ENCODE measurements at places on chromosomes 1 and 21.

DNA sequence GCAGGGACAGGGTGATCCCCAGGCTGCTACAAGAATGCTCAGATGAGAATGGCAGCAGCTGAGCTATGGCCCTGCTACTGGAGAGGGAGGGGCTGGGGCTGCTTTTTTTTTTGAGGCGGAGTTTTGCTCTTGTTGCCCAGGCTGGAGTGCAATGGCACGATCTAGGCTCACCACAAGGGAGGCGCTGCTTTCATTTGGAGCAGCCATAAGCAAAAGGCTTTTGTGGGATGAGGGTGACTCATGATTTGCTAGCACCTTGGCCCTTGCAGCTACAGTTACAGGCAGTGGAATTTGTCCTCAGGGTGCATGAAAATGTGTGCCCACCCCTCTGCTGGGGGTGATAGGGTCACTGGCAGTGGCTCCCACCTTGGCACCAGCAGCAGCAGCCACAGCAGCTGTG, 32.4 kb upstream of the CYP4A22 start:
- no peak for DNase-seq

GRCh38 chr1:1957533-1957961, 38.5 kb upstream of the TMEM52 start:
- no peak for DNase-seq

DNA sequence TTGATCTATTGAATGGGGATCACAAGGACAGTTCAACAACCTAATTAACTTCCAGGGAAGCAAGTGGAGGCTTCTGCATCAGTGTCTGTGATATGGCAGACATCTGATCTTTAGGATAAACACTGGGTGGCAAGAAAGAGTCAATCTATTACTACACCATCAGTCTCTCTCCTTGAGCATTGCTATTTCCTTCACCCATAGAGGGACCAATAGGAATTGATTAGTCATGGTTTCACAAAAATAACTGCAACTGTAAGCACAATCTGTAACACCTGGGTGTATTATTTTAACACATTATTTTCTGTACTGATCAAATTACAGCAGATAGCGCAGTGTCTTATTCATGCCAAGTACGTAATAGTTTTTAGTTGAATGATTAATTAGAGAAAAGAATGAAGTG, 50.3 kb downstream of the USP24 start:
- no peak for DNase-seq

DNA sequence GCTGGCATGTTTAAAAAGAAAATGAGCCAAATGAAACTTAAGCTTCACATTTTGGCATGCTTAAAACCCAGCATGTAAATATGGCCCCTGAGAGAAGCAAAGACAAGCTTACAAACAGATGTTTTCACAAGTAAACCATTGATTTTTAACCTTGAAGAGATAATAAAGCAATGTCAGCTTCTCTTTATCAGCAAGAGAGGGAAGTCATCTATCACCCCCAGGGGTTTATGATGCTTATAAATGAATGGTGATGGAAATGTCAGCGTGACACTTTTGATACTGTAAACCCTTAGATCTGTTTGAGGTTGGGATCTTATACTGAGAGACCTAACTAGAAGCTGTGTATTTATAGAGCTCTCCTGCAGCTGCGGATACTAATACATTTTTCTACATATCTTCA, 471.3 kb downstream of the PLA2G4A start:
- no peak for DNase-seq

DNA sequence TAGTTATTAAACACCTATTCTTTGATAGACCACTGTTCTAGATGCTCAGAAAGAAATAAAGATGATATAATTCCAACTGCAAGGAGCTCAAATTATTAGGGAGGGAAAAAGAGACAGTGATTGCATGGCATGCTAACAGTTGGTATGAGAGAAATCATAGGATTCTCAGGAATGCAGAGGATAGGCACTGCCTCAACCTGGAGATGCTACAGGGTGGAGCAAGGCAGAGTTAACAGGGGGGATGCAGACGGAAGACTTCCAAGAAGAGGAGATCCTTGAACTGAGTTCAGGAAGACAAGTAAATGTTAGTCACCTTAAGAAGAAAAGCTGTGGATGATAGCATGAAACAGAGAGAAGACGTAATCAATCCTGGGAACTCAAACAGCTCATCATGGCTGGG, 123.7 kb downstream of the DAB1 start:
- no peak for DNase-seq

DNA sequence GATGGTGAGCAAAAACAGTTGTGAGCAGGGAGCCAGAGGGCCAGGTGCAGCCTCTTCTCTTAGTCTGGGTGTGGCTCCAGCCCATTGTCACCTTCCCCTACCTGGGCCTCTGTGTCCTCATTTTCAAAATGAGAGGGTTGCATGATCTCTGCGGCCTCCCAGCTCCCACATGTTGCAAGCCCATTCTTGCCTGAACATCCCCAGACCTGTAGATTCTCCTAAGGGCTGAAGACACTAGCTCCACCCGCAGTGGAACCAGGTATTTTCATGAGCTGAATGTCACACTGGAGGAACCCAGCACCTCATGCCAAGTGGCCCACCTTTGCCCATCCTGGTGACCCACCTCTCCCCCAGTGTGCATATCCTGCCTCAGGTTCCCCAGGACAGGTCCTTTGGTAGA, 12.3 kb downstream of the IKBKE start:
- no peak for DNase-seq

DNA sequence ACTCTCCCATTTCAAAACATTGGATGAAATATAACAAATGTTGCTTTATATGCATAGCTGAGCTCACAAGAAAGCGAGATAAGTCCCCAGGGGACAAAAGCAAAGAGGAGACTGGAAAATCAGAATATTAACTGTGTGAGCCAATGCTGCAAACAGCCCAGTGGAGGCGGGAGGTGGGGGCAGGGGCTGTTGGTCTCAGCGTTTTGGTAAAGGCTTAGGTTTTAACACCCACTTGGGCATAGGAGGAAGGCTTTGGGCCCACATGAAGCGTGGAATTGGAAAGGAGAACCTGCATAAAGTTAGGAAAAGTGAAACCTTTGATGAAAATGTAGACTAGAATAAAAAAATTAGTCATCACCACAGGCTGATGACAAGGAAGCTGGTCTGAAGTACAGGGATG, 30.2 kb upstream of the SMIM12 start:
- no peak for DNase-seq

DNA sequence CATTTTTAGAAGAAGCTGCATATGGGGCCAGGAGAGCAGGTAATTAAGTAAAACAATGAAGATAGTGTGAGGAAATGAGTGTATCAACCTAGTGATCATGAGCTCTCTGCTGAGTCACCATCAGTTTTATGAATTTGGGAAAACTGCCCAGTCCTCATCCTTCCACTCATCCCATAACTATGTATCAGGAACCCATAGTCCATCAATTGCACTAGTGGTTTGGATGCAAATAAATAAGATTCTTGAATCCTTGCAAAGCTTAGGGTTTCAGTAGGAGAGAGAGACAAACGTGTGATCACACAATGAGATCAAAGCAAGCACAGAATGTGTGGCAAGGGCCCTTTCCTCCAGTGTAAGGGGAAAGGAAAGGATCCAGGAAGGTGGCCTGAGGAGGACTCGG, 145.6 kb downstream of the ZZZ3 start:
- DNase-seq = no peak

DNA sequence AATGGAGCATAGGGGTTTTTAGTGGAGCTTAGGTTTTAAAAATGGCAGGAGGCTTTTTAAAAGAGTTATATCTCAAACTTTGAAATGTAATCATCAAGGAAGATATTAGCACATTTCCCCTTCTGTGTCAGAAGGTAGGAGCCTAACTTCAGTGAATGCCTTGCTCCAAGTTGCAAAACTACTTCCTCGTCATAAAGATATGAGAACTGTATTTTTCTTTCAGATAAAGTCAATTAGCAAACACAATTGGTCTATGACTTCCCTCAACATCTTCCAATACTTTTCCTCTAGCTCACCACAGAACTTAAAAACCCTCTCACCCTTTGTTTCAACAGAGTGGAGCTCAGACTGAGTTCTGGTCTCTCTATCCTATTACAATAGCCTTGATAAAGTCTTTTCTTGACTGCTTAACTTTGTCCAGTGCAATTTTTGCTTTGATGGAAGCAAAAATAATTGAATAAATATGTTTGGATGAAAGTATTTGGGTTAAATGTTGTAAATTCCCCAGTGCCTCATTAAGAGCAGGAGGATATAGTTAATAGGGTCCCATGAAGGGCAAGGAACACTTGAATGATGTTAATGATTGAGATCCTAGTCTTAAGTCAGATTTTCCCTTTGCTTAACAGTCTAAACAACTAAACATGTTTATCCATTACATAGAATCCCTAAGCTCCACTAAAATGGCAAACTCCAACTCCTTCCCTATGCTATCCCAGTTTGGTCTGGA, 58.9 kb downstream of the TNFSF18 start:
- DNase-seq = peak; percentile 29

- DNase-seq = no peak
These were observed 45.0 kb downstream of the IER5 start for GRCh38 chr1:181133441-181133951.

DNA sequence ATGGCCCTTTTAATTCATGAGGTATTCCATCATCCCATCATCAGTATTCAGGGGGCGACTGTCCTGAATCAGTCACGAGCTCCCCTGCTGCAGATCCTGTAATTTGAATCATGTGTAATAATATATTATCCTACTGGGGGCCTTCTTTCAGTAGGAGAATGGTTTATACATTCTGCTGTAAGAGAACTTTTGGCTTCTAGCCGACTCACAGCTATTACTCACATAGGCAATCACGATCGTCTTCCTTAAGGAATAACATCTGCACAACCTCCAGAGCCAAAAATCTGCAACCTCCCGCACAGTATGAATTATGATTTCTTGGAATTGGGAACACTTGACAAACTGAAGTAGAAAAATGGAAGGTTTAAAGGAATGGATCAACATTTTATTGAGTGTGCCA, 343.0 kb downstream of the USP25 start:
- no peak for DNase-seq

DNA sequence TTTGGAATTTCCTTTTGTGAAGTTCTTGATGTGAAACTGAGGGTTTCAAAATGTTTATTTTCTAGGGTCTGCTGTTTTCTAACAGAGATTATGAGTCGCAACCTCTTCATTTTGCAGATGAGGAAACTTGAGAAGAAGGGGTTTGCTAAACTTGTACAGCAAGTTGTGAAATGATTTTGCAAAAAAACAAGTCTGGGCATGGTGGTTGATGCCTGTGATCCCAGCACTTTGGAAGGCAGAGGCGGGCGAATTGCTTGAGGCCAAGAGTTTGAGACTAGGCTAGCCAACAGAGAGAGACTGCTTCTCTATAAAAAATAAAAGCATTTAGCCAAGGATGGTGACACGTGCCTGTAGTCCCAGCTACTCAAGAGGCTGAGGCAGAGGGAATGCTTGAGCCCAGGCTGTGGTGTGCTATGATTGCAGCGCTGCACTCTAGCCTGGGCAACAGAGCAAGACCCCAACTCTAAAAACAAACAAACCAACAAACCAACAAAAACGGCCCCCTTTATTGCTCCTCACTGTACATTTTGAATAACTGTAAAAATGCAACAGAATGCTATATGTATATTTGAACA, 9.9 kb downstream of the TRIM67 start:
- DNase-seq = peak; percentile 5

GRCh38 chr1:204176049-204176448, 9.9 kb upstream of the REN start:
- DNase-seq = no peak

- DNase-seq = no peak
These were observed 49.9 kb upstream of the EDN2 start for GRCh38 chr1:41534181-41535076.
